Kidney capillary endothelial cell (primary cell): ENCODE measurements at places on chromosomes 3 and 15.

GRCh38 chr3:26596335-26596734, 26.2 kb upstream of the LRRC3B start:
- DNase-seq = no peak

GRCh38 chr3:42712344-42712648, 9.7 kb upstream of the HHATL start:
- no peak for DNase-seq

- DNase-seq = no peak
Observed at GRCh38 chr3:71029770-71030169, 553.8 kb downstream of the FOXP1 start.

DNA sequence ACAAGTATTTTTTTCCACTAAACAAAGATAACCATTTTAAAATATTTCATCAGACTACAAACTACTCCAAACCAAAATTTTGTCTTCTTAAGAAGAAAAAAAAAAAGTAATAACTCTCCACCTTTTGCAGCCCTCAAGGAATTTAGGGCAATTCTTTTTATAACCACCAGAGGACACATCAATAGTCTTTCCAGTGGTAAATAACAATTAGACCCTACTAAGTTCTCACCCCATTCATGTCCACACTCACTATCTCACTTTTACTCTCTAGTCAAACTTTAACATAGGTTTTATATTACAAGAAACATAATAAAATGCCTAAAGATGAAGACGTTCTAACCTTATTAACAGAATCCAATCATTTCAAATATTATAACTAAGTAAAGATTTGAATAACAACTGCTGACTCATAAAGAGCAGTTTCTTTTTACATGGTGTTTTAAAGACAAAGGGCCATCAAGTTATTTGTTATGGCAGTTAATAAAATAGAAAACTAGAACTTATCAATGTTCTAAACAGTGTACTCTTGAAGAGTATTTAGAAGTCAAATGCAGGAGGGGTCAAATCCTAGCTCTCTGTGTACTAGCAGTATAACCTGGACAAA, 33.0 kb downstream of the CCDC39 start:
- DNase-seq = no peak

- DNase-seq = no peak
Observed at GRCh38 chr3:149363053-149363452, 14.4 kb downstream of the TM4SF1 start.

DNA sequence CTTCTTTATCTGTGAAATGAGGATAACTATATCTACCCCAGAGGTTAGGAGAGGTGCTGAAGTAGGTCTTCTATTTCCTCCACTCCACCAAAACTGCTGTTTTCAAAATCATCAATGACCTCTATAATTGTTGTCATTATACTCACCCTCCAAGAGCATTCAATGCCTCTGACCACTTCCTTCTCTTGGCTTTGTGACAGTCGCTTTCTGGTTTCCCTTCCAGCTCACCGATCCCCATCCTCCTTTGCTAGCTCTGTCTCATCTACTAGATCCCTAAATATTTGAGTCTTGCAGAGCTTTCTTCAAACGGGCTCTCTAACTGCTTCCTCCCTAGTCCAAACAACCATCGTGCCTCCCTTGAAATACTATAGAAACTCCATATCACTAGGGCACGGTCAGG, 153.5 kb downstream of the RPLP1 start:
- no peak for DNase-seq

DNA sequence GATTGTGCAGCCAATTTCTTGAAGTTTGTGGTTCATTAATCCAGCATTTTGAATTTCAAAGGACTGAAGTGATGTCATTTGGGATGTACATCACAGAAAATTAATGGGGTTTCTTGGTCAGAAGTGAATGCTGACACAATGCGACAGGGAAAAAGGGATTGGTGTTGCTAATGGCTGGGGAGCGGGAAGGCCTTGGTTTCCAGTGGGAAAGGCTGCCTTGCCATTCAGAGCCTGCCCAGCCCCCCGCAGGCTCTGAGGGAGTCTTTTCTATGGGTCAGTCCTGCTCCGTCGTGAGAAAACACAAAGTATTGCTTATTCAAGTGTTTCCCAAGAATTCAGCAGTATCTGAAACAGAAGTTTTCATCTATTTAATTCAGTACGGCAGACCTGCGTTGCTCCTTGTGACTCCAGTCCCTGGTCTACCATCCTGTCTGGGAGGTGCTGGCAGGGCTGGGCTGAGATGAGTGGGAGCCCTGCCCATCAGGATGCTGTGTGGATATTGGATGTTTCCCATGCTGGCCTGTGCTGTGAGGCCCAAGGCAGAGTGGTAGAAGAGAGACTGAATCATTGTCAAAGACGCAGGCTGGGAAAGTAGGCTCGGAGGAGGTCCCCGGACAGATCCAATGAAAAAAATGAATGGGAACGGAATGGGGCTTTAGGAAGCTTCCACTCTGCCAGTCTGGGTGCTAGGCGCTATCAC, 111.2 kb upstream of the KLHL25 start:
- DNase-seq = no peak

DNA sequence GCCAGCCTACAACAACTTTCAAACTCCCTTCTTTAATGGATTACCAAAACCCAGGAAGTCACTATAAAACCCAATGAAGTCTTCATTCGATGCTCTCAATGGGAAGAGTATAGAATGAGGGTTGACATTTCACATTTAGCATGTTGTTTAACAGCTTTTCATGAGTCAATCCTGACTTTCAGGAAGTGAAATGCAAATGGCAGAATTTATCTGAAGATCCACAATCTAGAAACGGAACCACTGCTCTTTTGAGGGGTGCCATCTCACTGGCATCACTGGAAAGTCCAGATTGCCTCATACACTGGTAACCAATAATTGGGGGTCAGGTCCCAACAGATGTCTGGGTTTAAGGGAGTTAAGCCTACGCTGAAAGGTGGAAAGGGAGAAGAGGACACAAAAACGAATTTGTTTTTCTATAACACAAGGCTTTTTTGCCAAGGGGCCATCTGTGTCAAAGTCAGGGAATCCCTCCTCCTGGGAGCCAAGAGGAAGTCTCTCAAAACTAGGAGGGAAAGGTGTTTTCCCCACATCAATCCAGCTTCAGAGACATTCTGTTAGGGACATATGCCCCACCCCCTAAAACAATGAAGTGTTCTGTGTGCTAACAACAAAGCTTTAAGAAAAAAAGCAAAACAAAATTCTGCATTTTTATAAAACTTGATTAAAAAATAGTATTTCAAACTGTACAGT, 12.0 kb upstream of the ATP1B3 start:
- DNase-seq = no peak

GRCh38 chr15:93866948-93867347, 364.4 kb upstream of the MCTP2 start:
- no peak for DNase-seq

DNA sequence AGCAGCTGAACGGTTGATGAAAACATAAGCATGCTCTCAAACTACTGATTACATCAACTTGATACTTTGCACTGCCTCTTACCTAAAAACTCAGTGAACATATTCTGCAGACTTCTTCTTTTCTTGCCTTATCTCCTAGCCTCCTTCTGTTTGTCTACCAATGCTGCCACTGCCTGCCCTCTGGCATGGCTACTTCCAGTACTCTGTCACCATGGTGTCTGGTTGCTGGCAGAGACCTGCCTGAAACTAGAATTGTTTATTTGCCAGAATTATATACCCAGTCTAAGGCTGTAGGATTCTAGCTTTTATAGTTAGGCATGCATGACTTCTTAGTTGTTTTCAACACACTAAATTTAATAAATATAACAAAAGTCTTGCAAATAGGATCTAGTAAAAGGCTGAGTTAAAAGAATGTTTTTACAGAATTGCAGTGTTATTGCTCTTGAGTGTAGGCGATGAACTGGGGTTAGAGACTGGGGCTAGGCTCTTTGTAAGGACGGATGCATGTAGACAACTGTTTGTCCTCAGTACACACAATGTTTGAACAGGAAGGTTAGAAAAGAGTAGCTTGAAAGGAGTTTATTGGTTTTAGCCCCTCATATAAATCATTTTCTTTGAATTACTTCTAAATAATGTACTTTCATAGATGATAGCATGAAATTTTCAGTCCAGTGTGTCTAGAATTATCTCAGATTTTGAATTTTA, 116.3 kb downstream of the KCNAB1 start:
- DNase-seq = no peak

DNA sequence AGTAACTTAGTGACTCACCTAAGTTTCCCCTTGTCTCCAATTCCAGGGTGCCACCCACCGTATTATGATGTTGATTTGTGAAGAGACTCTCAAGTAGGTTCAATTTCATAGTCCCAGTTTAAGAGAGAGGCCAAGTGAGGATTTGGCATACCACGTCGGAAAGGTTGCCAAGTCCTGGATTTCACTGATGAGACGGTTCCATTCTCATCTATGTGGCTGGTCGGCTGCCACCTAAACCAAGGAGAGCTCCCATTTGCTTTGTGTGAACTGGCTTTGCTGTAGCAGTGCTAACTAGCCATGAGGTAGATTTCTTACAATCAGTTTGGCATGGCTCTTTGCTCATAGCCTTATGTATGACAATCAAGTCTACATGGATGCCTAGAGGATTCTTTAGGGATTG, 653.6 kb downstream of the NLGN1 start:
- no peak for DNase-seq

DNA sequence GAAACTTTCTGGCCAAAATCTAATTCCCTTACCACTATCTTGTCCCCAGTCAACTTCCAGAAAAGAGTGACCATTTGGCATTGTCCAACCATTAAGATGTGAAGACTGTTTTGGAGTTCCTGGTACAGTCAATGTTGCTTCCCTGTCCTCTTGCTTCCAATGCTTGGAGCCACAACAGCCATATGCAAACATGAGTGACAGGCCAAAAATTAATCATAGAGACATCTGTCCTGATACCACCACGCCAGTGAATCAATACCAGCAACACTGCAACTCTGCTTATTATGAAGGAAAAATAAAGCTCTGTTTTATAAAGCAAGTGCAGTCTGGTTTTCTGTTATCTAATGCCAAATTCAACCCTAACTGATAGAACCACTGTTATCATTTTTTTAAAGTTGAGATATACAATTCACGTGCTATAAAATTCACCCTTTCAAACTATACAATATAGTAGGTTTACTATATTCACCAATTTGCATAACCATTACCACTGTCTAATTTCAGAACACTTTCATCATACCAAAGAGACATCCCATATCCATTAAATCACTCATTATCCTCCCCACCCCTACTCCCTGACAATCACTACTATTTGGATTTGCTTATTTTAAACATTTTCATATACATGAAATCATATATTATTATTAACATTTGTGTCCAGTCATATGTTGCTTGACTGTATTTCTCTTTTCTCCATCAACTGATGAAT, 76.9 kb downstream of the STAG1 start:
- DNase-seq = no peak

- no peak for DNase-seq
Observed at GRCh38 chr15:98549741-98550140, 98.6 kb upstream of the IGF1R start.

GRCh38 chr15:65829130-65829764, 37.2 kb upstream of the DENND4A start:
- no peak for DNase-seq

DNA sequence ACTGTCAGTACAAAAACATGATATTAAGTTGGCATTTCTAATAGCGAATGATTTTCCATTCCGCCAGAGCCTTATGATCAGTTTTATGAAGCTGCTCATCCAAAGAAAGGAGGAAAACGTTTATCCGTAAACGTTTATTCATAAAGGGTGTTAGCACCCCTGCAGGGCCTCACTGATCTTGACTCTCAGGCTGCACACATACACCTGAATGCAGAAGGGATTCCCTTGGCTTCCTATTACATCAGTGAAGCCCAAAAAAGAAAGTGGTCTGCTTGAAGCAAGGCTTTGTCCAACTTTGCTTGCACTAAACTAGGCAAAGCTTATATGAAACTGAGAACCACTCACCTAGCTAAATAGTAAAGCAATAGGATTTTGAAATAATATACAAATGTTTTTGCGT, 659.5 kb upstream of the CADM2 start:
- no peak for DNase-seq

DNA sequence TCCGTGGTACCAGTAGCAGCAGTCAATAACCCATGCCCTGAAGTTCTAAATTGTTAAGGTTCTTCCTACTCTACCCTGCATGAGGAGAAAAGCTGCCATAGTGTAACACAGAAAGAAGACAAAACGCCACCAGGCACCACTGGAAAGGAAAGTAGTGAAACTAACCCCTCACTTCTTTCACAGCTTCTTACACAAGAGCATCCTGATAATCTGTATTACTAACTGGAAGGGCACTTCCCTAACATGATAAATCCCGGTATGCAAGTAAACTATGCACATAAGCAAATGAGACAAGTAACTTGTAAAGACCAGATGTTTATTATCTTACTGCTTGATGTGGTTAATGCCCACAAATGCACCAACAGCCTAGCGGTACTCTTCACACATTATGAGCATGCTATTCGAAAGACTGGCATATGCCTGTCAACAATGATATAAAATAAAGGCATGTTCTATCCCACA, 141.3 kb downstream of the ADAM10 start:
- DNase-seq = no peak

GRCh38 chr3:8094415-8094814, 407.2 kb upstream of the LMCD1 start:
- DNase-seq = no peak

DNA sequence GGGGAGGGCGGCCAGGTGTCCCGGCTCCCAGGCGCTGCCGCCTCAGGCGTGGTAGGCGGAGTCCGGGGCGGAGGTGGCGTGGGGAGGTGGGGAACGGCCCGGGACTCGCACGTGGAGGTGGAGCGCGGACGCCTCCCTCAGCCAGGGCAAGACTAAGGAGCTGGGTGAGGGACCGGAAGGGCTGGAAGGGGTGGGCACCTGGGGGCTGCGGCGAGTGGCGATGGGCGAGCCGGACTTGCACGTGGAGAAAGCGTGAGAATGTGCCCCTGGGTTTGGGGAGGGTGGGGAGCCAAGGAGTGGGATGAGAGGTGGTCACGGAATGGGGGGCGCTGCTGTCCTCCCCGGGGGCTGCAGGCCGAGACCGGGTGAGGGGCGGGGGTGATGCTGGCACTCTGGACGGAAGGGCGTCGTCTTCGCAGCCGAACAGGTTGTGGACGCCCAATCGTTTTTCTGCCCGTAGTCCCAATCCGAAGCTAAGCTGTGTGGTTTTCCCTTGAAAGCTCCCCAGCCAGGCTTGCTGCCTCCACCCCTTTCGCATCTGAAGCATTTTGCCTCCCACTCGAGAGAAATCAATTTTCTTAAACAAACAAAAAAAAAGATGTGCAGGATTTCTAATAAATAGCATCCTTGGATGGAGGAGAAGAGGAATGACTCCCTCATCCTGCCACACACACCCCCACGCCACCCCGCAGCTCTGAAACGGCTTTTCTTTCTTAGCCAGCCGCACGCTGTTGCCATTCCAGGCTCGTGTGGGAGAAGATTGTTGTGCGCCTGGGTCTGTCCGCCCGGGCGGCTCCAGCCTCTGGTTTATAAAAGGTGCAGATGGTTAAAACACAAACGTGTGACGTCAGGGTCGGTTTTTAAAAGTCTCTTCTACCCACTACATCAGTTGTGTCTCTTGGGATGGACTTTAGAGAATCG, 62.5 kb upstream of the ANKRD28 start:
- DNase-seq = peak; percentile 21

DNA sequence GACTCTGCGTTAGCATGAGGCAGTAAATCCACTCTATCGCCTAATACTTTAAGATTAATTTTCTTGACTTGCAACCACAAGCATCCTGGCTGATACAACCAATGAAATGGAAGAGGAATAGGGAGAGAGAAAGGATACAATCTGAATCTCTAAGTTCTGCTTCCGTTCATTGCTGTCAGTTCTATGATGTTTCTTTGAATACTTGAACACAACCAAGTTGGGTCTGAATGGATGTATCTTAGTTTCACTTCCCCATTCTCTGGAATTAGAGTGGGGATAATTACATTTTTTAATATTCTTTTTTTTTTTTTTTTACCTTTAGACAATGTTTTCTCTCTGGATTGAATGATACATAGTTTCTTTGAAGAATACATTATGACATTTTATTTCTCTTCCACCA, 22.9 kb downstream of the PDE8A start:
- no peak for DNase-seq
